Erythroblast (primary cell): ENCODE measurements at places on chromosomes 2 and 18.

DNA sequence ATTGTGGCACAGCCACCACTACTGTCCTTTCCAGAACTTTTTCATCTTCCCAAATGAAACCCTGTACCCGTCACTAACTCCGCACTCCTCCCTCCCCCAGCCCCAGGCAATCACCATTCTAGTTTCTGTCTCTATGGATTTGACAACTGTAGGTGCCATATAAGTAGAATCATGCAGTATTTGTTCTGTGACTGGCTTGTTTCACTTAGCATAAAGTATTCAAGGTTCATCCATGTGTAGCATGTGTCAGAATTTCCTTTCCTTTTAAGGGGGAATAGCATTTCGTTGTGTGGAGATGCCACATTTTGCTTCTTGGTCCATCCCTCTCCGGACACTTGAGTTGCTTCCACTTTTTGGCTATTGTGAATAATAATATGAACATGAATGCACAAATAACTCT is 842 bp upstream of the CKAP2L start:
- peak; percentile 55 for DNase-seq

DNA sequence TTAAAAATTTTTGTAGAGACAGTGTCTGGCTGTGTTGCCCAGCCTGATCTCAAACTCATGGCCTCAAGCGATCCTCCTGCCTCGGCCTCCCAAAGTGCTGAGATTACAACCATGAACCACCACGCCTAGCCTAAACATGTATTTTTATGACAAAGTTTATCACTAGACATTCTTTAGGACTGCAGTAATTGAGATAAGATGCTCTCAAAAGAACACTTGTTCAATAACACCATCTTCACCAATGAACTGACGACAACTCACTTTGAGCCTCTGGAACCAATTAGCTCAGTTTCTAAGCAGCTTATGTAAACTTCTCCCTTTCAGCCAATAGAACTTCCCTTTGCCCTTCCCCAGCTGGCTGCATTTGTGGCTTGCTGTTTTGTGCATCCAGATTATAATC is 15.3 kb upstream of the PPP4R1 start:
- no peak for DNase-seq

GRCh38 chr2:37588316-37588777 is 83.1 kb downstream of the CDC42EP3 start:
- DNase-seq, result no peak

GRCh38 chr2:237153181-237153580 is 67.5 kb downstream of the COPS8 start:
- no peak for DNase-seq

DNA sequence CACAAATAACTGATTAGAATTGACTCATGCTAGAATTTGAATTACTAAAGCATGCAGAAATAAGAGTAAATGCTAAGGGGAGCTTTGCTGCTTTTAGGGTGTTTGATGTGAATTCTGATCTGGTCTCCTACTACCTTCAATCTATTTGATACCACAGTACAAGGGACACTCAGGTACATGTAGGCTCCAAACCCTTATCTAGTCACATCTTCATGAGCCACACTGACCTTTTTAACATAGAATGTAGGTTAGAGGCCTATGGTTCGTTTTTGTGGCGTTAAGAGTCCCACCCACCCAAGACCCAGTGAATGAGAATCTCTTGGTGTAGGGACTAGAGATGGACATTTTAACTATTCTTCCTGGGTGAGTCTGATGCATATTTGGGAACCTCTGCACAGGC is 65.7 kb downstream of the PLCL1 start:
- DNase-seq, result no peak

DNA sequence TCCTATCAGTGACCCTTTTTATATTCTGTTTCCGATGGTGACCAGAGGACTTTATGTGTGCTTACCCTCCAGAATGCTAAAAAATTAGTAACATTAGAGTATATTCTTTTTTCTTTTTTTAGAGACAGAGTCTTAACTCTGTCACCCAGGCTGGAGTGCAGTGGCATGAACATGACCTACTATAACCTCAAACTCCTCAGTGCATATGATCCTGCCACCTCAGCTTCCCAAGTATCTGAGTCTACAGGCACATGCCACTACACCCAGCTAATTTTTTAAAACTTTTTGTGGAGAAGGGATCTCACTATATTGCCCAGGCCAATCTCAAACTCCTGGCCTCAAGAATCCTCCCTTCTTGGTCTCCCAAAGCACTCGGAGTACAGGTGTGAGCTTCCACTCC is 74.6 kb downstream of the MALT1 start:
- DNase-seq, result no peak

- DNase-seq, result no peak
Measured at GRCh38 chr2:165985120-165985519, 31.5 kb upstream of the TTC21B start.

DNA sequence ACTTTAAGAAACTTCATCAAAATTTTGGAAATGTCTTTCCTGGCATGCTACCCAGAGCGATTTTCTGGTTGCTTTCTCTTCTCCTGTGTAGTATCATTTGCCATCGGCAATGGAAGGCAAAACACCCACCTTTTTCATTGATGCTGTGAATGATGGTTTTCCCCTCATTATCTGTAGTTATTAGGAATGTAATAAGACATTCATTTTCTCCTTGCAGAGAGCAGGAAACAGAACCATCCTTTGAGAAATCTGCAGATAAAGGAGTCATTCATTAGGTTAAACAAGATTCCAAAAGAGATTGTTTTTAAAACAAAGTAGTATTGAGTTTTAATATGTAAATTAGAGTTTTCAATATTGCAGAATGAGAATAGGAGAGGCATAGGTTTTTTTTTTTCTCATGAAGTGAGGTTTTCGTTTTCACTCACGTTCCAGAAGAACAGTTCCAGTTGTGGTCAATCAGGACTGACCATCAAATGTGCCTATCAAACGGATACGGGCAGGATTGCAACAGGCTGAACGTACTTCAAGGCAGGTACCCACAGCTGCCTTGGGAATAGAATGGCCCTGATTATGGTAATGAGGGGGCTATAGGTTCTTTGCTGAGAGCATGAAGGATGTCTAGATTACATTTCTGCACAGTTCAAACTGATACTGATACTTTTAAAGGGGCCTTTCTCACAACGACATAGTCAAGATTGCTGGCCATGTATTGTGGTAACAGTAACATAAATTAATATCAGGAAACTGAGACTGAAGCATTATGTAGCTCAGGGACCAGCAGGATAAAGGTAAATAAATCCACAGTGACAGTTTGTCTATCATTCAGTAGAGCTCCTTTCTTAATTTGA is 49.8 kb upstream of the PLA2R1 start:
- DNase-seq, result no peak

DNA sequence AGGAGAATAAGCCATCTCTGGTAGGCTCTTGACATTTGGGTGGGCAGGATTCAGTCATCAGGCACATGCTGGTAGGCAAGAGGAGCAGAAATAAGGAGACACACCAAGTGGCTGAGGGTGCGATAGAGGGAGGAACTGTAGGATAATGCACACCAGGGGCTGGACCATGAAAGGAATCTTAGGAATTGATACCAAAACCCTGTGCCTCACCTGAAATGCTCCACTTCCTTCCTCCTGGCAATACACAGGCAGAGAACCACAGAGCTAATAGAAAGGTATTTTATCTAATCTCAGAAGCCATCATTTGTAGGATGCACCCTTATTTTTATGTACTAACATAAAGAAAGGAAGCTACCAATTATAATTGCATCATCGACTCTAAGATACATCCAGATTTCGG is 4.4 kb upstream of the CYP1B1 start:
- DNase-seq, result no peak

GRCh38 chr18:23563377-23564043 is 22.8 kb downstream of the NPC1 start:
- no peak for DNase-seq

- no peak for DNase-seq
Measured at GRCh38 chr2:152221839-152222238, 46.3 kb upstream of the STAM2 start.
